ENCODE measurements at places on chromosomes 13 and 19.
A peak's percentile ranks its signal among the peaks of the same experiment; 100 is the strongest.

DNA sequence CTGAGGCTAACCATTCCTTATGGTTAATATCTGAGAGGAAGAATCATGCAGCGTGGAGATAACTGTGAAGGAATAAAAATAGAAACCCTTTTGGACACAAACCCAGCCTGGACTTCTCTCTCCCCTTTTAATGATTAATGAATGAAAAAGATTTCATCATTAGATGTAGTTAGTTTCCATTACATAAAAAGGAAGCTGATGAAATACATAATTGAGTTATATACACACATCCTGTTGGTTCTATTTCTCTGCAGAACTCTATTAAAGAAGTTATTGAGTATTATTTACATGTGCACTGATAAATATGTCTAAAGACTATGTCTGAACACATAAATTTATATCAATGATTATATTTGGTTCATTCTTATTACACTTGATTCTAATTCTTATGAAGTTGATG, 465.3 kb downstream of the GPC5 start:
- no peak for DNase-seq

- no peak for DNase-seq
Observed at GRCh38 chr13:90270226-90270625, 1077.3 kb upstream of the MIR17HG start.

DNA sequence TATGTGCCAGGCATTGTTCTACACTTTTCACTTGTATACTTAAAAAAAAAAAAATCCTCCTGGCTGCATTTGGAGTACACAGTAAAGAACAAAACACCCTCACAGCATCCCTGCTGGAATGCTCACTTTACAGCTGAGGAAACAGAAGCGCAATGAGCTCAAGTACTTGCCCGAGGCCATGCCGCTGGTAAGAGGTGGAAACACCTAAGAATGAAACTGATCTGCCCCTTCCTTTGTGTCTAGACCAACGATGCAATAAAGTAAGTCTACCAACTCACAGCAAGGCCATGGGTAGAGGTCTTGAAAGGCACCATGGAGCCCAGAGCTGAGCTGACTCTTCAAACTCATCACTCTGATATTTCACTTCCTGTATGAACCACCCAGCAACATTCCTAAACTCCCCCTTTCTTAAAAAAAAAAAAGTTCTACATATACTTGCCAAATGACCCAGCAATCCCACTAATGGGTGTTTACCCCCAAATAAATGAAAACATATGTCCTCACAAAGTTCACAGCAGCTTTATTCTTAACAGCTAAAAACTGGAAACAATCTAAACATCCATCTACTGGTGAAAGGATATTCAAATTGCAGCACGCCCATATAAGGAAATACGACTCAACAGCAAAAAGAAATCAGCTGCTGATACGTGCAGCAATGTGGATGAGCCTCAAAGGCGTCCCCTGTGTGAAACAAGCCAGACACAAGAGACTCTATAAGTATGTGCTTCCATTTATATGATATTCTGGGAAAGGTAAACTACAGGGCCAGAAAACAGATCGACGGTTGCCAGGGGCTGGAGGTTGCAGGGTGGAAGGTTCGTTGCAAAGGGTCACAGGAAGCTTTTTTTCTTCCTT, 236.6 kb upstream of the MAB21L1 start:
- DNase-seq, result no peak

DNA sequence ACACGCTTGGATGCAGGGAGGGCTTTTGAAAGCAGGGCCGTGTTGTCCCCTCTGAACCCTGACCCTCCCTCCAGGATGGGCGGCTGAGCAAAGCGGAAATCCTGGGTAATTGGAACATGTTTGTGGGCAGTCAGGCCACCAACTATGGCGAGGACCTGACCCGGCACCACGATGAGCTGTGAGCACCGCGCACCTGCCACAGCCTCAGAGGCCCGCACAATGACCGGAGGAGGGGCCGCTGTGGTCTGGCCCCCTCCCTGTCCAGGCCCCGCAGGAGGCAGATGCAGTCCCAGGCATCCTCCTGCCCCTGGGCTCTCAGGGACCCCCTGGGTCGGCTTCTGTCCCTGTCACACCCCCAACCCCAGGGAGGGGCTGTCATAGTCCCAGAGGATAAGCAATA, 15.2 kb downstream of the RCN3 start:
- peak; percentile 23 for DNase-seq

- DNase-seq, result no peak
Observed at GRCh38 chr19:45539459-45539858, 32.2 kb downstream of the VASP start.

DNA sequence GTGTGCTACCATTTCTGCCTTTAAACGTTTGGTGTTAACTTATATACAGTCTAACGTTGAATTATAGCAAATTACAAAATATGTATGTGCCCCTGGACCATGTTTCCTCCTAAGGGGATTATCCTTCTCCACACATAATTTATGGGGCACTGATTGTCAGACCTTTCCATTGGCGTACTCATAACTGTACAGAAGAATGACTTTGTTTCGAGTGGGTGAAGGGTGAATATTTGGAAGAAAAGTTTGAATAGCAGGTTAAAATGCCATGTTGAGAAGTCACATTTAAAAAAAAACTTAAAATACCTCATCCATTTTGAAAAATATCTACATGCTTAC, 58.8 kb downstream of the SLC10A2 start:
- DNase-seq, result no peak

- no peak for DNase-seq
Observed at GRCh38 chr19:46867170-46867569, 6.4 kb downstream of the ARHGAP35 start.

- no peak for DNase-seq
Observed at GRCh38 chr19:42048992-42049391, 21.0 kb downstream of the GRIK5 start.

Data from GM13976 (cell line).